Stimulated activated CD4-positive, alpha-beta T cell treated with anti-CD3 and anti-CD28 coated beads, Interleukin-4, amount 100 ng/mL, for 48 hours (primary cell): ENCODE measurements at places on chromosomes 2 and 18.

DNA sequence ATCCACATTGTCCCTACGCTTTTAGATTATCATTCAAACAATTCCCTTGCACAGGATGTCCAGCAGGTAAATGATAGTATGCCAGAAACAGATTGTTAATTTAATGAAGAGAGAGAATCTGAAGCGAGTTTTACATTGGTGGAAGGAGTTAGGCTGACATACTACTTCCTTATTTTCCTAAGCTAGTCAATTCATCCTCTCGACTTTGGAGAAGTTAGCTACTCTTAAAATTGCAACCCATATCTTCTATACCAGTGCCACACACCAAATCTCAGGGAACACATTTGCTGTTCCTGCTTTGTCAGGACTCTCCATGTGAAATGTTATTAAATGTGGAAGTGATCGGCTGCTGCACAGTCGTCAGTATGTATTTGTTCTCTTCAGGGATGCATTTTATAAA, 249.2 kb downstream of the NAPG start:
- no peak for DNase-seq

GRCh38 chr2:23159746-23160405, 225.1 kb upstream of the KLHL29 start:
- no peak for DNase-seq

DNA sequence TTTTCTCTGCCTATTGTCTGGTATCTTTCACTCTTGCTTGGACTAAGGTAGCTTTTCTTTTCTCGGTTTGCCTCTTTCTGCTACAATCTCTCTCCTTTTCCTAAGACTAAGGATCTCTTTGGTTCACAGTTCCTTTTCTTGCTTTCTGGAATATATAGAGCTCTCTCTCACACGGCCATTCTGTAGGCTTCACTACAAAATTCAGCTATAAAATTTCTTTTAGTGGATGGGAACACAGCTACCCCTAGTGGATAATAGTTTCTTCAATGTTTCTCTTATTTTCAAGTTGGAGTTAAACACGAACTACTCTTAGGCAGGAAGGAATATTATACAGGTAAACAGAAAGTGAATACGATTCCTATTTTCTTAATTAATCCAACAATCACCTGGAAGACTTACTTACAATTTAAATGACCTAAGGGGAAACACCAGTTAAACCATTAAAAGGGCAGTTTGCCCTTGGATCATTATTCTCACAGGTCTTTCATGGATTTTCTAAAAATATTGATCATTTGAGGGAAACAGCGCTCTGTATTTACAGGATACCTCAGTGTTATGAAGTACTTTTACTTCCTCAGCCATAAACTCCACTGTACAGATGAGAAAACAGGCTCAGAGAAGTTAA, 140.5 kb downstream of the LRP2 start:
- DNase-seq = no peak

DNA sequence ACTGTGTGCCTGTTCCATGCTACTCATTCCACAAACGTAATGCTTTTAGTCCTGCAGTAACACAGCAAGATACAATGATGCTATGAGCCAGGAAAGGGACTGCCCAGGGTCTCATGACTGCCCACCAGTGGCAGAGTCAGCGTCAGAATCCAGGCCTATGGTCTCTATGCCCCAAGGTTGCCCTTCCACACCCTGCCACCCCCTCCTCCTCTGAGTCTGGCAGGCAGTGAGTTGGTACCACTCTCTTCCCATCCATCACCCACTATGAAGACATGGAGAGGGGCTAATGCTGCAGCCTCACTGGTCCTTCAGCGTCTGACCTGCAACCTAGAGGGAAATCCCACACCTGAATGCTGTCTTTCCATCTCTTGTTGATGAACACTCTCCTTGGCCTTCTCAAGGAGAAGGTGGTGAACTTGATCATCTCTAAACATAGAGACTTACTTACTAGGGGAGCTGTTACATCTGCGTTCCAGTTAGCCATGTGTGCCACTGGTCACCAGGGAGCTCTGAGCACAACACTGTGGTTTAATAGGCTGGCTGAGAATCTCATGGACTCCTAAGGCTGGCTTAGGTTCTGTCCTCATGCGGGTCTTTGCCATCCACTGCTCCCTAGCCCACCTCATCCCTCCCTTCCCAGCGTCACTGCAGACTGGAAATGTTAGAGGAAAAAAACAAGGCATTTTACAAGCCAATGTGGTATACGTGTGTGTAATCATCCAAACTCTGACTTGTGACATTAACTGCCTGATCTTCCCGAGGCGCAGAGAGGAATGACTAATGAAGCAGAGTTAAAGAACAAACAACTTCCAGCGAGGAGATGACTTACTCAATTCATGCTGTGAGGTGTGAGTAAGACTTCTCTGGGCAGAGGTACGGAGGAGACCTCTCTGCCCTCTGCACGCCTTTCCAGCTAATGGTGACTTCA, 28.8 kb downstream of the STEAP3 start:
- no peak for DNase-seq

GRCh38 chr2:211035548-211036185, 479.3 kb downstream of the CPS1 start:
- DNase-seq = no peak
